ENCODE measurements at places on chromosomes 3 and 15.

- DNase-seq, result no peak
Observed at GRCh38 chr3:175238801-175239200, 379.7 kb downstream of the NAALADL2 start.

- DNase-seq, result no peak
Observed at GRCh38 chr3:45777111-45777745, 19.1 kb downstream of the SLC6A20 start.

GRCh38 chr3:46705751-46706552, 4.8 kb downstream of the TMIE start:
- DNase-seq, result no peak

GRCh38 chr15:91861223-91861622, 7.7 kb downstream of the SLCO3A1 start:
- DNase-seq, result no peak

DNA sequence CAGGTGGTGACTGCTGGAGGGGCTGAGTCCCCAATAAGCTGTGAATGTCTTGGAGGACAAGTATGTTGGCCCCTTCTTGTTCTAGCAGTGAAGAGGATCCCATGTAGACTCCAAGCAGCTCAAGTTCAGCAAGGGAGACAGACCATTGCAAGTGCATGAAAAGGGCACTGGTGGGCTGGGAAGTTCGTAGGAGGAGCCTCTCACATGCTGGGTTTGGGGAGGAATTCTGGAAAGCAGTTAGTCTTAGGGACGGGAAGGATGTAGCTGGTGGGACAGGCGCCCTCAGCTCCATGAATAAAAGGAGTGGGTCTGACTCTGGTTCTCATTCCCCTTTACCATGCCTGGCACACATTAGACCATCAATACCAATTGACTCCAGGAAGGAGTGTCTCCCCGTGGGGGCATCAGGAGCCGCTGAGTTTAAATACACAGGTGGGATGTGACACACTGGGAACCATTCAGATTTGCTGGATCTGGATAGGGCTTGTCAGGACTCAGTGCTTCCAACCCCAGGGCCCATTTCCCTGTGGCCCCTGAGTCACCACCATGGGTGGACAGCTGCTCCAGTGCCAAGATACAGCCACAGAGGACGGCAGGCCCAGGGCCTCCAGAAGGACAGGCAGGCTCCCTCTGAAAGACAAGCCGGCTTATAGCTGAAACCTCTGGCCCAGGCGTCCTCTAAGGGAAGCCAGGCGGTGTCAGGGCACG, 552 bp upstream of the XYLB start:
- no peak for DNase-seq

- DNase-seq, result no peak
Observed at GRCh38 chr3:150960708-150961684, 11.5 kb downstream of the CLRN1 start.

Measured in GM12891 (cell line).